ENCODE measurements at places on chromosomes 3 and 15.

DNA sequence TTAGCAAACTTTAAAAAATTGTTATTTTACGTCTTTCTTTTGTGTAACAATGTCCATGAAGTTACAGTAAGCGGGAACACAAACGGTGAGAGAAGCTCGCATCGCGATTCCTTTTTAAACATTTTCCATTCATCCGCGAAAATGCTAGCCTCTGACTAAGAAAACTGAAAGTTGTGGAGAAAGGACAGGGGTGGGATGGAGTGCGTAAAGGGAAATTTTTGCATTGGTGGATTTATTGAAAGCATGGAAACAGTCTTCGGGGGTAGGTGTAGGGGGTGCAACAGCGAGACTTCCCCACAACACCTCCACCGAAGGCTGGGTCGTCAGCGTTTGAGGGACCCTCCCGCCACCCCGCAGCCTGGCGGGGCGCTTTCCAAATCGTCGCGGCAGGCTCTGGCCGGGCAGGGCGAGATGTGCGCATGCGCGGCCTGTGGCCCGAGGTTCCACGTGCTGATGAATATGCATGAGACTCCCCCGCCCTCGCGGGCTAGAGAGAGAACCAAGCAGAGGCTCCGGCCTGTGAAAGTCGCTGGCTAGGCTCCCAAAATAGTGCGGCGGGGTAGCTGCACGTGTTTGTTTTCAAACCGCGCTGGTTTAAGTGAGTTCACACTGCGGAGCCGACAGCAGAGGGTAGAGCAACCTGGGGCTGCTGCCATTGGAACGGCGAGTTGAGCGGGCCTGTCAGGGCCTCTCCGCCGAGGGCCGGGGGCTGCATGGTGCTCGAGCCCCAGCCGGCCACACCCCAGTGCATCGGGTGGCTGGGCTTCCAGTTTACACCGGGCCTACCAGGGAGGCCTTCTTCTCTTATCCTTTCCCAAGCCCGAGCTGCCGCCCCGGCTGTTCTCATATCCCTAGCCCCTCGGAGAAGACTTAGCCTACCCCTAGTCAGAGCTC is 9.9 kb downstream of the ZIC1 start:
- DNase-seq: no peak

GRCh38 chr3:121111914-121112612 is 204.1 kb downstream of the STXBP5L start:
- no peak for DNase-seq

- DNase-seq: no peak
Observed at GRCh38 chr3:78734048-78734637, 1033.7 kb downstream of the ROBO1 start.

- no peak for DNase-seq
Observed at GRCh38 chr15:78397382-78397781, 40.6 kb upstream of the IREB2 start.

- no peak for DNase-seq
Observed at GRCh38 chr3:188505911-188506310, 352.0 kb downstream of the LPP start.

DNA sequence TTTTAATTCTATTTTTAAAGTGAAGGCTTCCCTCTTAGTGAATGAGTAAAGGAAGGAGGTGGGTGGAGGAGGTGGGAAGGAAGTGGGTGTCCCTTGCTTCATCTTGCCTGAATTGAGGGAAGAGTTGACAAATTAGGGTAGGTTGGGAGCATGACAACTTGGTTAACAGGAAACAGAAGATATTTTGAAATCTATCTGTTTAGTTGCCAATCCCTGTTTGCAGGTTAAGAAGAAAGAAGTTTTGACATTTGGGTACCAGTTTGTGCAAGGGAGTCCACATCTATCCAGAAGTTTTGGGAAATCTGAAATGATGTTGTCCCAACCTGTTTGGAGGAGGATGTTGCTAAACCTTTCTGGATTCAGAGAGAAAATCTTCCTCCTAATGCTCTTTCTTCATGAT is 204.1 kb upstream of the SUCLG2 start:
- DNase-seq: no peak

- DNase-seq: no peak
Observed at GRCh38 chr15:48579945-48580671, 65.4 kb downstream of the FBN1 start.

GRCh38 chr15:32830241-32830640 is 112.4 kb downstream of the GREM1 start:
- DNase-seq: no peak

DNA sequence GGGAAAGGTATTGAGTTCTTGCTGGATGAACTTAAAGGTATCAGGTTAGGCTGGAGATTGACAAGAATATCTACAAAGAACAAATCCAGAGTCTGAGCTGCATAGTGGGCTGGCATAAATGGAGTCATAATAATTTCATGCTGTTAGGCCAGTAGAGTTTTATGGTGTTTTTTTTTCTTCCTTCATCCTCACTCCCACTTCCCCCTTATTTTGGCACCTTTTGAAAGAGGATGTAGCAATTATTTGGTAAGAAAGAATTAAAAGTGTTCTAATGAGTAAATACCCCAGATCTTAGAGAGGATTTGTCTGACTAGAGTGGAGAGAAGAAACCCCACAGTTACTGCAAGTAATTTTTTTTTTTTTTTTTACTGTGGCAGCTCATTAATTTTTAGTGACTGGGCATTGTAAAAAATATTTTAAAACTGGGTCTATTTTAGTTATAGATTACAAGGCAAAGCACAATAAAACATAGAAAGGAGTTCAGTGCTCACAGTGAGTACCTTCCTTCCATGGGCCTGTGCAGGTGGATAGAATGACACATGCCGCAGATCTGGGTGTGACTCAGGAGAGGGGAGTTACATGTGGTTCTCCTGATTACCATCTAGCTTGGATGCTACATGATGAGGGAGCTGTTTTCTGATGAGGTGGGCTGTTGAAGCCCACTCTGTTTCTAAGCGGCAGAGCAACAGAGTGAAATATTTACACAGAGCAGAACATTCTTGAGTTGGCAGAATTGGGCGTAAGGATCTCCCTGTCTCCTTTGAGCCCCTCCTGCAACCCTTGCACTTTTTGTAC is 5.3 kb downstream of the EDEM1 start:
- DNase-seq: no peak

- no peak for DNase-seq
Observed at GRCh38 chr15:84023636-84024035, 211.9 kb upstream of the GOLGA6L4 start.

- no peak for DNase-seq
Observed at GRCh38 chr3:24405057-24405456, 89.6 kb downstream of the THRB start.

DNA sequence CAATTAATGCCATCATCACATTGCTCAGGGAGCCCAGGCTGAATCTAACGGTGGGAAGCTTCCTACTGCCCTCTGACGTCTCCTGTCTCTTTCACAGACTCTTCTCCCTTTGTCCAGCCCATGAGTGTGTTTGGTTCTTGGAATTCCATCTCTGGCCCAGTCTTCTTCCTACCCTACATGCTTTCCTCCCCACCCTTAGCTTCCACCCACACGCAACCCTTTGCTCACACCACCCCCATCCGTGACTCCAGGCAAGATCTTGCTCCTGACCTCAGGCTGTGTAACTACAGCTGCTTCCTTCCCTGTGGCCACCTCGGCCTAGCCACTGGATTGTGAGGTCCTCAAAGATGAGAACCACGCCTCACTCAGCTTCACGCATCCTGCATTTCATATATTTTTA is 72.3 kb upstream of the THBS1 start:
- no peak for DNase-seq
